Mesendoderm (in vitro differentiated cells): ENCODE measurements at places on chromosomes 12 and 14.

GRCh38 chr14:59845245-59845644 is 25.3 kb downstream of the RTN1 start:
- DNase-seq, result no peak
- no peaks in the 10 kb centered on the region for H3K4me1 ChIP-seq
- no peak overlapping the region for H3K4me3 ChIP-seq
- H3K27ac ChIP-seq, result no peak overlapping the region

GRCh38 chr12:98612696-98613334 is 19.3 kb downstream of the SLC25A3 start:
- no peaks in the 10 kb centered on the region for H3K4me1 ChIP-seq
- no peaks in the 10 kb centered on the region for H3K36me3 ChIP-seq
- no peaks in the 10 kb centered on the region for H3K27me3 ChIP-seq

- no peaks in the 10 kb centered on the region for H3K27me3 ChIP-seq
- DNase-seq, result no peak
- H3K36me3 ChIP-seq, result no peaks in the 10 kb centered on the region
- H3K4me1 ChIP-seq, result no peaks in the 10 kb centered on the region
- no peak overlapping the region for H3K4me3 ChIP-seq
These were observed 51.7 kb downstream of the ATP23 start for GRCh38 chr12:57993030-57993429.

DNA sequence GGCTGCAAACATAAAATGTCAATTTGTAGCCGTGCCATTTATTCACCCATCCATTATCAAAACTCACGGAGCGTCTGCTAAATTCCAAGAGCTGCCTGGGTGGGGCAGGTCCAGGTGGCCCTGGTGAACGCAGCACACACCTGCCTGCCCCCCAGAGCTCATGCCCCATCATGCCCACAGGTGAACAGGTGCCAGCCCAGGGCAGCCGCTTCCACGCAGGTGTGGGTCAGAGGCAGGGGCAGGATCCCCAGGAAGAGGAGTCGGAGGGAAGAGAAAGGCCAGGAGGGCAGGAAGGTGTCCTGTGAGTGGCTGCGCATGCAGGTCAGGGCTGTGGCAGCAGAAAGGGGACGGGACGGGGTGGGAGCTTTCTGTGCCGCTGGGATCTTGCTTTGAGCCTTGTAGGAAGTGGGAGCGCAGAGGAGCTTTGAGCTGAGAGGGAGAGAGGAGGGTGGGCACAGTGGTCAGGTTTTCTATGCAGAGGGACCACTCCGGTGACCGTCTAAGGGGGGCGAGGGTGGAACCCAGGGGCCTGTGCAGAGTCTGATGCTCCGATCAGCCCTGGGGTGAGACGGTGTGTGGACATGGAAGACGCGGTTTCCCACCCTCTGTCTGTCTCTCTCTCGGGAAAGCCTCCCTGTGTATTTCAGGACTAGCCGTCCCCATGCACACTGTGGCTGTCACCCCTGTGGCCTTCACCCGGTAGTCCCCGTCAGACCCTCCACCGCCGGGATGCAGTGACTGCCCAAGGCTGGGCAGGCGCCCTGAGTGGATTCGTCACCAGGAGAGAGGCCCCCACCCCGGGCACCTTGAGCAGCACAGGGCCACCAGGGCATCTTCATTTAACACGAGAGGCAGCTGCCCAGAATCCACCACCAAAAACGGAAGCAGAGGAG is 26.7 kb downstream of the GALNT9 start:
- no peaks in the 10 kb centered on the region for H3K36me3 ChIP-seq
- no peaks in the 10 kb centered on the region for H3K4me1 ChIP-seq
- DNase-seq, result no peak
- H3K4me3 ChIP-seq, result no peak overlapping the region
- H3K27me3 ChIP-seq, result no peaks in the 10 kb centered on the region
- H3K27ac ChIP-seq, result no peak overlapping the region

DNA sequence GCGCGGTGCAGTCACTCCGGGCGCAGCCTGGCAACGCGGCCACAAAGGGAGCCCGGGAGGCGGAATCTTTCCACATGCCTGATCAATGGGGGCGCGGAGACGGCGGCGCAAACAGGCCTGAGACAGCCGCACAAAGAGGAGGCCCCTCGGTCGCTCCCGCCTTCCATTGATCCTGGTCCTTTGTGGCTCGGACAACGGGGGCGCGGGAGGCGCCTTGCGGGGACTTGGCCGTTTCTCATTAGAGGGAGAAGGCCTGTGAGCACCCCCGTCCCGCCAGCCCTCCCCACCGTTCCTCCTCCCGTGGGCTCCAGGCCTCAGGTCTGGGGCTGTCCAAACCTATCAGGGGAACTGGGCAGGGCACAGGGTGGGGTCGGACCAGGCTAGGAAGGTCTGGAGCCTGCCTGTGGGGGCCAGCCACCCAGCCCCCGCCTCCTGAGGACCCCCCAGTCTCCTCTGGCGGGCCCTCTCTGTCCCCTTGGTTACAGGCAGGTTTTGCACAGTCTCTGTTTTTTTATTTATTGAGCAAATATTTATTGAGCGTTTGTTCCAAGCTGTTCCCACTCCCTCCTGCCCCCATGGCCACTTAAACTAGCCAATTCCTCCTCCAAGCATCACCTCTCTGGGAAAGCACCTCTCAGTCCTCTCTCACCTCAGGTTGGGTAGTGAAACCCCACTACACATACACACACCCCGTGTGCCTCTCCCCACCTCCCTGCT is 29.0 kb upstream of the MSI1 start:
- no peak overlapping the region for H3K27ac ChIP-seq
- no peaks in the 10 kb centered on the region for H3K36me3 ChIP-seq
- no peak for DNase-seq
- no peaks in the 10 kb centered on the region for H3K4me1 ChIP-seq
- no peak overlapping the region for H3K4me3 ChIP-seq

GRCh38 chr12:41250748-41251147 is 62.6 kb downstream of the PDZRN4 start:
- DNase-seq, result no peak
- H3K27ac ChIP-seq, result no peak overlapping the region
- no peak overlapping the region for H3K4me3 ChIP-seq
- no peaks in the 10 kb centered on the region for H3K36me3 ChIP-seq
- H3K4me1 ChIP-seq, result no peaks in the 10 kb centered on the region

GRCh38 chr12:101698800-101699347 is 1.4 kb downstream of the CHPT1 start:
- H3K36me3 ChIP-seq, result no peaks in the 10 kb centered on the region
- H3K4me3 ChIP-seq, result no peak overlapping the region
- no peaks in the 10 kb centered on the region for H3K4me1 ChIP-seq
- no peaks in the 10 kb centered on the region for H3K27me3 ChIP-seq
- peak; percentile 18 for DNase-seq

GRCh38 chr14:100841066-100841760 is 15.3 kb downstream of the MEG3 start:
- no peaks in the 10 kb centered on the region for H3K36me3 ChIP-seq
- no peak for DNase-seq
- H3K4me1 ChIP-seq, result no peaks in the 10 kb centered on the region
- H3K27ac ChIP-seq, result peak overlapping the region; percentile 63
- no peaks in the 10 kb centered on the region for H3K27me3 ChIP-seq

DNA sequence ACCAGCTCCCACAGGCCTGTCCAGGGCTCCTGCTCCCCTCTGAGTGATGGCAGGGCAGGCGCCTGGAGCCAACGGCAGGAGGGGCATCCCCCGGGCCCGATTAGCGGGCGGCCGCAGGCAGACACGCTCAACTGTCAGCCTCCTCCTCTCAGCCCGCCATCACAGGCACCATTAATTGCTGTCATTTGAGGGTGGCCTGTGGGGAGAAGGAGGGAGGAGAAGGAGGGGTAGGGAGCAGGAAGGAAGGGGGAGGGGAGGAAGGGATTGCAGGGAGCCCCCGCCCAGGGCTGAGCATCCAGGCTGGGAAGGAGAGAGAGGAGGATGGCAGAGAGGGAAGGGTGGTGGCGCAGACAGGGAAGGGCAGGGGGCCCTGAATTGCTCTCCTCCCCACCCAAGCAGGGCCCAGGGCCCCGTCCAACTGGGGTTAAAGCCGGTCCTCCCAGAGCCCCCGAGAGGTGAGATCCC is 36.1 kb downstream of the NCOR2 start:
- H3K4me3 ChIP-seq, result no peak overlapping the region
- peaks cover 6% of the 10 kb centered on the region for H3K4me1 ChIP-seq
- no peak overlapping the region for H3K27ac ChIP-seq
- H3K36me3 ChIP-seq, result no peaks in the 10 kb centered on the region

DNA sequence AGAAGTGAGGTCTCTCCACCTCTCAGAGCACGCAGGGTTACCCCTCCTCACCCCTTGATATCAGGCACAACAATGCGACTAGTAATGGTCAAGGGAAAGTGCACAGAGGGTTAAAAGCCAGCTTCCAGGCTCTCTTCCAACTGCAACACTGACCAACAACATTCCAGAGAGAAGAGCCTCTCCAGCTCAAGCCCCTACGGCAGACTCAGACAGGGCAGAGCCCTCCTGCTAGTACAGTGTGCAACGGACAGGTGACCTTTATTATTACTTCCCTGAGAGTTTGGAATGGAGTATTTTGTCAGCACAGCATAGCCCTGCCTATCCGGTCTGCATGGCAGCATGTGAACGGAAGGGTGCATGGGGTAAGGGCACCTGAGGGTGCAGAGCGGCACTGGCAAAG is 73.0 kb downstream of the PTPN21 start:
- H3K4me1 ChIP-seq, result no peaks in the 10 kb centered on the region
- no peak overlapping the region for H3K27ac ChIP-seq
- no peak for DNase-seq
- H3K4me3 ChIP-seq, result no peak overlapping the region
- H3K27me3 ChIP-seq, result no peaks in the 10 kb centered on the region
